ENCODE measurements at places on chromosomes 12 and 14.

DNA sequence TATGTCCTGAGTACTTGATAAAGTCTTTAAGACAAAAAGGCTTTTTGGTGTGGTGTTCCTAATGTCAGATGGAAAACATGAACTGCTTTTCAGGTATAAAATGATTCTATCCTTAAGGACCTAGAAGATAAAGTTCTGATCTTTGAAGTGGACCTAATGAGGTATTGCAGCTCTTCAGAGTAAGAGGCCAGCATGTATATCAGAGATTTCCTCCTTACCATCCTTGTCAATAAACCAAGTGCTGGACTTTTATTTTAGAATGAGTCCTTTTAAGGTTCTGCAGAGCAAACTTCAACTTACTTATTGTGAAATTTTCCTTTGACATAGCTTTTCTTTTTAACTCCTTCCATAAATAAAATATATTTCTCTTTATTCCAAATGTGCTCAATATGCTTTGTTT, 50.1 kb downstream of the UNC79 start:
- no peak for DNase-seq

DNA sequence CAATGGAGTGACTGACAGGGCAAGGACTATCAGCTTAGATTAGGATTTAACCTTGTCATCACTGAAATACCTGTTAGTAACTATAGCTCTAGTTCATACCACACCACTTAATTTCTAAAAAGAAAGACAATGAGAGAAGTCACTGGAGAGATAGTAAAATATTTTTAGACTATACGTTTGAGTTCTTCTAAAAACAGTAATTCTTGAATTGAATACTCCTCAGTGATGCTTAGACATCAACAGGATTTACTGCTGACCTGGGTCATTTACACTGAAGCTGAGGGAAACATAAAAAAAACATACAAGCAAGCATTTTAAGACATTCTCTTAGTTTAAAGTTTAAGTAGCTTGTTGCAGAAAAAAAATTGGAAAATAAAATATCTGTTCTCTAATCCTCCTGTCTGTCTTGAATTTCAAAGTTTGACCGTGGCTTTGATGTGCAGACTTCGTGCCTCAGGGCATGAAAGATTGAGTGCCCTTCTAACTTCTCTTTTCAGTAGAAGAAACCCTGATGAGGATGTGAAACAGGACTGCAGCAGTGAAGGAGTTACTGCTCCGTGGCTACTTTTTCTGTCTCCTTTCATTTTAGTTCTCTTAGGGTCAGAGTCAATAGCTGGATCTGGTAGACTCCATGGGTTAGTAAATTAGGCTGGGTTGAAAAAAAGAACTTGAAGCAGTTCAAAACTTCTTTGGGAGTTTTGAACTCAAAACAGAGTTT, 172.2 kb downstream of the PTPRO start:
- DNase-seq, result no peak

- no peak for DNase-seq
These were observed 248.7 kb upstream of the PELI2 start for GRCh38 chr14:55869397-55870049.

DNA sequence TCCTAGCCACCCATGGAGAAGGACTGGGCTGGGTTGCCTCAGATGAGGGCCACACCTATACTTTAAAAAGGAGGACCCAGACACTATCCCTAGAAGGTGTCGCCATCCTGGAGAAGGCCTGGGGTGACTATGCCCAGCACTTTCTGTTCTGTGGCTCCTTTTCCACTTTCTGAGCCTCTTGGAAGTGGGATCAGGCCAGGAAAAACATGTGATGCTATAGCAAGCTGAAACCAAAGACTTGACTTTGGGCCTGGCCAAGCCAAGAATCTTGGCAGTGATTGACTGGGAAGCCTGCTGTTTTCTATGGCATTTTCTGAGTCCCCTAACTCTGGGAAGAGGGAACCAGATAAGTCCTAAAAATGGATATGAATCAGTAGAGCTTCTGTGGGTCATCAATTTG, 332.3 kb downstream of the ZFP36L1 start:
- no peak for DNase-seq

GRCh38 chr12:32365473-32366064, 33.8 kb upstream of the FGD4 start:
- DNase-seq, result no peak

DNA sequence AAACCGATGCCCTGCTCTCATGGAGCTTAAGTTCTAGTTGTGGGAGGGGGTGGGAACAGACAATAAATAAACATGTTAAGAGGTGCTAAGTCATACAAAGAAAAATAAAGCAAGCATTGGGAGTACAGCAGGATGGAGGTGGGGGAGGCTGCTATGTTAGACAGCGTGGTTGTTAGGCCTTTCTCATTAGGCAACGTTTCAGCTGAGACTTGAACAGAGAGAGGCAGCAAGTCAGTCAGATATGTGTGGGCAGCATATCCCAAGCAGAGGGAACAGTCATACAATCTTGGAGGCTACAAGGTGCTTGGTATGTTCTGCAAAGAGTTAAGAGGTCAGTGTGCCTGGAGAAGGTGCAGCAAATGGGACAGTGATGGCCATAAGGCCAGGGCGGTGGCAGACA, 97.7 kb upstream of the CCDC196 start:
- DNase-seq, result no peak

- DNase-seq, result no peak
These were observed 170.3 kb downstream of the TTC7B start for GRCh38 chr14:90645842-90646443.

DNA sequence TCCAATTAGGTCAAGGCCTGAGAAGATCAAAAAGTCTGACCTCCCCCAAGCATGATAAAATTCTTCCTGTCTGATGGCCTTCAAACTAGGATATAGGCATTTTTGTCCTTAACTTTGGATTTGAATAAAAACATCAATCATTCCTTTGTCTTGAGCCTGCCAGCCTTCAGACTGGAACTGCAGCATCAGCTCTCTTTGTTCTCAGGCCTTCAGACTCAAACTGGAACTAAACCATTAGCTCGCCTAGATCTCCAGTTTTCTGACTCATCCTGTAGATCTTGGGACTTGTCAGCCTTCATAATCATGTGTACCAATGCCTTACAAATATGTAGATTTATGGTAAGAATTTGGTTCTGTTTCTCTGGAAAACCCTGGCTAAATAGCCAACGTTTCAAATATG, 721.7 kb downstream of the GALC start:
- DNase-seq, result no peak

DNA sequence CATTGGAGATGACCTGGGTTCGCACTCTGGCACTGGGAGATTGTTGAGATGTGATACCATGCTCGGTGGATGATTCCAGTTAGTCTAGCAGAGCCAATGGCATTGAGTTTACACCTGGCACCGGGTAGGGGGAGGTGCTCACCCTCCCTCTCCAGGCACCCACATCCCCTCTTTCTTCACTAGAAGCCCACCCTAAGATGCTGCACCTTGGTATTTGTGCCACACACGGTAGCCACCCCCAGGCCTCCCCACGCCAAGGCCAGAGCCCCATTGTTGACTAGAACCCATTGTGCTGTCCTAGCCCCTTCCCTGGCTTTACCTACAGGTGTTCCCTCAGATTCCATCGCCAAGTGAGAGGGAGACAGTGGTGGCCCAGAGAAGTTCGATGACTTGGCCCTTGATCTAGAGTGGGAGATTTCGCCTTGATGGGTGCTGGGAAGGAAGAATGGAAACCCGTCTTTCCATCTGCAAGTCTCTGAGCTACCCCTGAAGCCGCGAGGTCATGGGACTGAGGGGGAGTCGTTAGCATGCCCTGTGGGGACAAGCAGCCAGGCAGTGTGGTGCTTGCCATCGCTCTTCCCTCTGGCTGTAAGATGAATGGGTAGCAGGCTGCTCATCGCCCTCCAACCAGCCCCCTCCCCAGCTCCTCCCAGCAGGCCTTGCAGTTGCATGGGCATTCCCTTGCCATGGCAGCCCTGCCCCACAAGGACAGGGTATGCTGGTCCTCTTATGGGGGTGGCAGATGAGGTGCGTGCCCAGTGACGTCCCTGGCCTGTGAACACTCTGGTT, 8.7 kb downstream of the CCND2 start:
- DNase-seq, result no peak

DNA sequence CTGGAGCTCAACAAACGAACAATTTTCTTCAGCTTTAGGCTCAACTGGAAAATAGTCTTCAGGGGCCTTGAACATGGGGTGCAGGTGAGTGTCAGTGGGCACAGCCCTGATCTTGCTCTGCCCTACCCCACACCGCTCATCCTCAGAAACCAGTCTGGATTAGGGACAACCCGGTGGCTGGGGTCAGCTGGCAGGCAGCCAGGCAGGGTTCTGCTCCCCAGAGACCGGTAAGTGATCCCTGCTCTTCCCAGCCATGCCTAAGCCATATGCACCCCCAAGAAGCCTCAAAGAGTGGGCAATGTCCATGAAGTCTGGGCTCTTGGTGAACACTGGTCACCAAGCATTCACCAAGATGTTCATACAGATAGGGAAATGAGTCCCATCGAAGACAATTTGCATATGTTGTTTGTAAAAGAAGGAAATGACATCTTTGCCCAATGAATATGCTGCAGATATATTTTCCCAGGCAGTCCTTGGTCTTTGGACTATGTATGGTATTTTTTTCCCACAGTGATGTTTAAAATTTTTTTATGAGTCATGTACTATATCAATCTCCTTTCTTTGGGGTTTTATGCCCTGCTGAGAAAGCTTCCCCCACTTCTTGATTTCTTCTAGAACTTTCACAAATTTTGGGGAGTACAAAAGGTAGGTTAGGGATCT, 63.9 kb upstream of the VASH1 start:
- DNase-seq, result no peak
